LHCN-M2 (cell line): ENCODE measurements at places on chromosomes 1 and 21.

DNA sequence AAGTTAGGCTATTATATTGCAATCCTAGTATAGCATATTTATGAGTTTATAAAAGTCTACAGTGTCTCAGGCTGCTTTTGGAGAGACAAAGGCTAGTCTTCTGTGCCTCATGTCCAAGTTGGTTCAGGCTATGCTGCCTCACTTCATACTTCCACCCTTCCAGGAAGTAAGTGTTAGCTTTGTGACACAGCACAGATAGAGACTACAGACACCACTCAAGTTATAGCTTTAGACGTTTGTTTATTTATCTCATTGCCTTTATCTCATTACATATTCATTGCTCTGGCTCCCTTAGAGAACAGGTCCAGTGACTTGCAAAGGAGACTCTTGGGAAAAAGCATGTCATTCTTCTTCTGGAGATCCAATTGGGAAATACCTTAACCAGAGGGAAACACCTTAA, 22.6 kb upstream of the GBP4 start:
- no peak for DNase-seq

DNA sequence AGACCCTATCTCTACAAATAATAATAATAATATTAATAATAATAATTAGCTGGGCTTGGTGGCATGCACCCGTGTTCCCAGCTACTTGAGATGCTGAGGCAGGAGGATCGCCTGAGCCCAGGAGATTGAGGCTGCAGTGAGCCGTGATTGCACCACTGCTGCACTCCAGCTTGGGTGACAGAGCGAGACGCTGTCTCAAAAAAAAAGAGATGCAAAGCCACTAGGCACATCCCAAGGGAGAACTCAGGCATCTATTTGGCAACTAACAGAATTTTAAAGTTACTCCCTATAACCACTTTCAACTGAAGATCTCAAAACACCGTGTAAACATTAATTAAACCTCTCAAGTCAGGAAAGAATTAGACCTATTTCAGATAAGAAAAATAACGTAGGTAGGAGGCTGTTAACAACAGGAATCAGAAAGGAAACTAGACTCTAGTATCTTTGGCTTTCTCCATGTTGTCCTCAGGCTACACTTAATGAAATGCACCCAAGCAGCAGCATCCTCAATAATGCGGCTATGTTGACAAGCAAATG, 3.7 kb downstream of the RNF19B start:
- no peak for DNase-seq

DNA sequence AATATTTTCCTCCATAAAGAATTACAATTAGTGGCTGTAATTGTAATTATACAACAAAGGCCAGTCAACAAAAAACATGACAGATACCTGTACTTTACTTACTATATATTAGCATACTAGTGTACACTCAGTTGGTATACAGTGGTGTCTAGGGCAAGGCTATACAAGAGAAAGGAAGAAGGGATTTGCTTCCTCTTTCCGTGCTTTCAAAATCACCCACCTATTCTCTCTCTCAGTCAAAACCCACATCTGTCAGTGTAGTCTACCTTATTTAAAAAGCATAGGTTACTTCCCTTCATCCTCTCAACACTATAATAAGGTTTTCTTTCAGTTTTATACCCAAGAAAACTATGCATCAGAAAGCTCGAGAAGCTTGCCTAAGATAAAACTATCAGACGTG, 355.8 kb upstream of the NR5A2 start:
- DNase-seq, result no peak

DNA sequence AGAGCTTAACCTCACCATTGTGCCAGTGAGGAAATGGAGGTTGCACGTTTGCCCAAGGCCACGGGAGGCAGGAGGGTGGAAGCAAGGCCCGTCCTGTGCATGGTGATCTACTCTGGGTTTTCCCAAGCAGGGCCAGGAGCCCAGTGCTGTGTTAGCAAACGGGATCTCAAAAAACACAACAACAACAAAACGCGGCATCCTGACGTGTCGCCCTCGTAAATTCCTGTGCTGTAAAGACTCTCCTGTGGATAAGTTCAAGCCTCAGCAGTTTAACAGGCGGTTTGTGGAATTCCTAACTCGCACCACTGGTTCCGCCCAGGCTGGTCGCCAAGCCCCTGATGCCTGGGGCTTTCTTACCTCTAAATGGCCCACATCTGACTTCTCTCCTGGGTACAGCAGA, 39.1 kb downstream of the TFF3 start:
- DNase-seq, result no peak

DNA sequence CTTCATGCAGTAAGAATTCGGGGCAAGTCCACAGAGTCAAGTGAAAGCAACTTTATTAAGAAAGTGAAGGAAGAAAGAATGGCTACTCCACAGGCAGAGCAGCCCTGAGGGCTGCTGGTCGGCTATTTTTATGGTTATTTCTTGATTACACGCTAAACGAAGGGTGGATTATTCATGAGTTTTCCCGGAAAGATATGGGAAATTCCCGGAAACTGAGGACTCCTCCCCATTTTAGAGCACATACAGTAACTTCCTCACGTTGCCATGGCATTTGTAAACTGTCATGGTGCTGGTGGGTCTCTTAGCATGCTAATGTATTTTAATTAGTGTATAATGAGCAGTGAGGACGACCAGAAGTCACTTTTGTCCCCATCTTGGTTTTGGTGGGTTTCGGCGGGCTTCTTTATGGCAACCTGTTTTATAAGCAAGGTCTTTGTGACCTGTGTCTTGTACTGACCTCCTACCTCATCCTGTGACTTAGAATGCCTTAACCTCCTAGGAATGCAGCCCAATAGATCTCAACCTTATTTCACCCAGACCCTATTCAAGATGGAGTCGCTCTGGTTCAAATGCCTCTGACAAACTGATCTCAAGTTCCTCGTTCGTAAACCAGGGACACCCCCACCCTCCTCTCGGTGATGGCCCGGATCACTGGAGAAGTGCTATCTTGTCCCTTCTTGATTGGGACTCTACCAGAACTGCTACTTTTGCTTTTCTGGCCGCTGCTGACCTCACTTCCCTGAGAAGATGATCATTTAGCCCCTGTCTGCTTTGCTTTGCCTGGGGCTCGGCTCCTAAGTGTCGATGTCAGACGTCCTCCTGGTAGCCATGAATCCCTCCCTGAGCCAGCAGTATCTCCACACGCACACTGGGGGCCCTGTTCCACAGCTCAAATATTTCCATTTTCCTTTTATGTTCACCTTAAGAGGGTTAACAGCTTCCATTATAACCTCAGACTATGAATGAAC, 48.8 kb downstream of the CLSTN1 start:
- no peak for DNase-seq

GRCh38 chr1:31183927-31184554, 55.6 kb downstream of the NKAIN1 start:
- peak; percentile 17 for DNase-seq

GRCh38 chr1:41545996-41546832, 61.7 kb upstream of the EDN2 start:
- DNase-seq, result no peak

- peak; percentile 34 for DNase-seq
These were observed 76.3 kb downstream of the RUSC1 start for GRCh38 chr1:155396874-155397476.
